ENCODE measurements at places on chromosomes 1 and 21.

DNA sequence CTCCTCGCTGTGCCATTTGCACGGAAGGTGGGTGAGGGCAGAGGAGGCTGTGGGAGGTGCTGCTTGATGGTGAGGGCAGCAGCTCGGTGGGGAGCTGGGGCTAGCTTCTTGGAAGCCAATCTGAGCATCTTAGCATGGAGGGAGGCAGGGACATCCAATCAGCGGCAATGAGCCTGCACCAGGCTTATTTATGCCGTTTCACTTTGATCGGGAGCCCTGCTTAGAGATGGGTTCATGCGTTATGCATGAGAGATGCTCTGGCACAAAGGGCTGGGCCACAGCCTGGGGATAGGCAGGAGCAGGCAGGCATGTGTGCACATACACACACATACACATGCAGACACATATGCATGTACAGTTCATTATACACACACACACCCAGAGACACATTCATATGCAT lies 220.2 kb downstream of the GRIK3 start:
- no peak for DNase-seq

DNA sequence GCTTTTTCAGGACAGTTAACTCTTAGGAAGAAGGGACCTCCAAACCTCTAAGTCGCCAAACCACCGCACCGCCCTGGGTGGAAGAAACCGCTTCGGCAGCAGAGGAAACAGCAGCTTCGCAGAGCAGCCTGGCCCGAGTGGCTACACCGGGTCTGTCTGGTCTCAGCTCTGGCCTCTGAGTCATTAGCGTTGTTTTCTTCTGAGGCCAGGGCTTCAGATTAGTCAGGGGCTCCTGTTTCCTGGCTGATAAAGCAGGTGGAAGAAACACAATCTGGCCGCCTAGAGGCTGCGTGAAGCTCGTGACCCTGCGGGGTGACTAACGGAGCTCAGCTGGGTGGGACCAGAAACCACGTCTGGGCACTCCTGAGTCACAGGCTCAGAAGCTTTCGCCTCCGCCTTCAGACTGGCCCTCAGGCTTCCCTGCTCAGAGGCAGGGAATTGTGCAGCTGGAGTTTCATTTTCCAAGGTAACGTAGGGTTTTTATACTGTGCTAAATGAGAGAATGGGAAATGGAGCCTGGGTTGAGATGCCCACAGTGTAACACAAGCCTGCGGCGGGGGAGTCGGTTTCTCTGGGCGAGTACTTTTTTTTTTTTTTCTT lies 44.9 kb downstream of the CHAF1B start:
- DNase-seq = peak; percentile 84

DNA sequence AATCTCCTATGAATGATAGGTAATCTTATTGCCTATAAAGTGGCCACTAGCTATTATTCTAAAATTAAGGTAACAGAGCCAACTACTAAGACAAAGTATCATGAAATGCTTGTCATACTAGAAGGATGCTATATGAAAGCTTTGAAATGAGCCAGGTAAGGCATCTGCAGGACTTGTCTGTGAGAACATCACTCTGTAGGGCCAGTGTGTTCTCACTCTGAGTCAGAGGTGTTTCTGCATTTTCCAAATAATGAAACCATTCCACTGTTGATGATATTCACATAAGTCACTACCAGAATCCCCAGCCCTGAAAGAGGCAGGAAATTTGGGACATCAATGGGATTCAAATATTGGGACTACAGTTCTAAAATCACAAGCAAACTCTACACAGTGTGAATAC lies 25.8 kb upstream of the GBP5 start:
- peak; percentile 24 for DNase-seq

DNA sequence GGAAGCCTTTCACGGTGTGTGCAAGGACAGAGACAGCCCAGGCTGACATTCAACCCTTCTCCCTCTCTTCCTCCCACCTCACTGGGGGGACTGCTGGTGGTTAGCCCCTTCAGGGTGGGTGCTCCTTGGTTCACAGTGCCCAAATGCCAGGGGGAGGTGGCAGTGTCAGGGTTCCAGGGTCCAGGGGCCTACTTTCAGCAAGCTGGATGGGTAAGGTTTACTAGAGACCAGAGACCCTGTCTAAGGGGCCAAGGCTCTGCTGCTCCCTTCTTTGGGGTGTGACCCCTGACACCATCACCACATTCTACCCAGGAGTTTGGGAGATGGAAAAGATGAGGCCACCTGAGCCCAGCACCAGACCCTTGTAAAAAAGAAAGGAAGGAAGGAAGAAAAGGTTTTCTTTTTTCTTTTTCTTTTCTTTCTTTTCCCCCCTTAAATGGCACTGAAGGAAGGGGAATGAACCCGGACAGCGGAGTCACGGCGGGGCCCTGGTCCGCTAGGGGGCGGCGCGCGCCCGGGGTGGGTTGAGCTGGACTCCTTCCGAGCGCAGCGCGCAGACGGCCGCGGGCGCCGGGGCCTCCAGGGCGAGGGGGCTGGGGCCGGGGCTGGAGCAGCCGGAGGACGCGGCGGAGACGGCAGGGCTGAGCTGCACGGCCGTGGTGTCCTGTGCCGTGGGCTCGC lies 18.8 kb downstream of the KNCN start:
- peak; percentile 76 for DNase-seq

GRCh38 chr1:224333309-224333926 lies 3.4 kb upstream of the NVL start:
- DNase-seq = peak; percentile 50

DNA sequence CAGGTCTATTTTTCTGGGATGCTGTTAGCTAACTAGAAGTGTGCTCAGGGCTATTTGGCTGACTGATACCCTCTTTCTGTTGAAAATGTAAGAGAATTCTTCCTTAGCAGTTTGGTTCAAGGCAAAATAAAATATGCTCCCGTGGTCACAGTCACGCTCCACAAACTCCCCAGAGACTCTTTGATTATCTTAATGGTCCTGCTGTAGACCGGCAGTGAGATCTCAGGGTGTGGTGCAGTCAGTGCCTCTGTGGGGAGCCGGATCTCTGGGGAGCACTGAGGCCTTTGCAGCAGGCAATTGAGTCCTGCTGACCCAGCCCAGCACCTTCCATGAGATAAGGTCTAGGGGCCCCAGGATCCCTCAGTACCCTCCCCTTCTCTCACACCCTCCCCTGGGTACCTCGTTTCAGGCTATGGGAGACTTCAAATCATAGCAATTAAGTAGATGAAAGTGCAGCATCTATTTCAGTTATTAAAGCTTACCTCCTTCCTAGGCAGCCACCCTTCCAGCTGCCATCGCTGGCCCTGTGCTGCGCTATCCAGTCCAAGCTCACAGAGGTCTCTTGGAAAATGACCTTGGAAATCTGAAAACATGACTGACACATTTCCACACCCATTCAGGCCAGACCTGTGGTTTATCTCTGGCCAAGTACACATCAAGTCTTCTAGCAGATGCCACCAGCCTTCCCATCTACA lies 98.1 kb downstream of the SEC16B start:
- DNase-seq = no peak

DNA sequence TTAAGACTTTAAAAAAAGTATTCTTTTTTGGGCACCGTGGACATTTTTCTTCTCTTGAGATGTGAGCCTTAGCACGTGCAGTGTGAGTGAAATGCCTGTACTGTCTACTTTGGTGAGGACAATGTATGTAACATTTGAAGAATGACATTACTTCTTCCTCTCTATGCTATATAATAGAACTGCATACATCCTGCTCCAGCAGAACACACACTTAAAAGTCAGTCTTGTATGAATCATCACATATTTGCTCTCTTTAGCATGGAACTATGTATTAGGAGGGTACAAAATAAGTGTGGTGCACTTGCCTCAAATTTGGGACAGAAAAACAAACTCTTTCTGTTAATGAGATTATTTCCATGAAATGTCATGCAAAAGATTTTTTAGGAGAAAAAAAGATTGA lies 358.4 kb upstream of the SGIP1 start:
- DNase-seq = no peak

GRCh38 chr1:248910761-248911160 lies 4.7 kb downstream of the PGBD2 start:
- DNase-seq = no peak

DNA sequence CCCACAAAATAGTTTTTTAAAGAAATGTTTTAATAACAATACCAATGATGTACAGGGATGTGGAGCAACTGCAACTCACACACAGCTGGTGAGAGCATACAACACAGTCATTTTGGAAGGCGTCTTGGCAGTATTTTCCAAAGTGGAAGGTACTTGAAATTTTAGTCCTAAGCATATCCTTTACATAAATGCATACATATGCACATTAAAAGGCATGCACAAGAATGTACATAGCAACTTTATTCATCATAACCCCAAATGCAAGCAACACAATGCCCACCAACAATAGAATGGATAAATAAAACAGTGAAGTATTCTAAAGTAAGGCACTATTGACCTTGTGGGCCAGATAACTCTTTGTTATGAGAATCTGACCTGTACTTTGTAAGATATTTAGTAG lies 310.1 kb upstream of the ADGRL2 start:
- no peak for DNase-seq

- no peak for DNase-seq
Observed at GRCh38 chr1:56095696-56096665, 483.4 kb downstream of the PLPP3 start.

- DNase-seq = no peak
Observed at GRCh38 chr1:54611621-54612020, 11.7 kb downstream of the FAM151A start.

GRCh38 chr1:54500107-54500431 lies 48.0 kb upstream of the ACOT11 start:
- DNase-seq = no peak

DNA sequence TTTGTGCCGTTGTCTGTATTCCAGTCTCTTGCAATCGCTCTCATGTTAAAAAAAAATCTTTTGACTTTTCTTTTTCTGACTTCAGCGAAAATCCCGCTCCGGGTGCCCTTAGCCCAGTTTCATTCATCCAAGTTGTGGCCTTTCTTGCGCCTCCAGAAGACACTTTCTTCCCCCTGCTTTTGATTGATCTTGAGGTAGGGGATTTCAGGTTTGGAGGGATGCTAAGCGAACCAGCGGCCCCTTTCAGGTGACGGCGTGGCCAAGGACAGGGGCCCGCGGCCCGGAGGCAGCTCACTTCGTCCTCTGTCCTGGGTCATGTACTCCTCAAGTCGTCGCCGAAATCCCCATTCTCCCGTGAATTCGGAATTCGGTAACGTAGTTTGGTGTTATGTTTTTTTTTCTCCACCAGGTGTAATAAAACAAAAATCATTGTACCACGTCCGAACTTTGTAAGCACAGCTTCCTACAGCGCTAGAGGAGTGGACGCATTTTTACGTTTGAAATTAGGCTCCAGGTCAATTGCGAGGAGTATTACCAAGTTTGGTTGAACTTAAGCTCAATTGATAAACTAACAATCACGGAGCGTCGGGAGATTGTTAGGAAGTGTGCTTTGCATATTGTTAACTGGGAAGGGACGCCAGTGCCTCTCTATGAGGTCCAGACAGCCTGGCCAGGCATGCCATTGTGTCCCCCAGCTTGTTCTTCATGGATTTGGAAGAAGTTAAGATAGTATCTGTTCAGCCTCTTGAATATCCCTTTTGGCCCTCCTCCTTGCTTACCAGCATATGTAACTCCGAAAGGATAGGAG lies 1.1 kb downstream of the MRPS6 start:
- no peak for DNase-seq

GRCh38 chr21:38477226-38477625 lies 21.1 kb downstream of the ERG start:
- no peak for DNase-seq

DNA sequence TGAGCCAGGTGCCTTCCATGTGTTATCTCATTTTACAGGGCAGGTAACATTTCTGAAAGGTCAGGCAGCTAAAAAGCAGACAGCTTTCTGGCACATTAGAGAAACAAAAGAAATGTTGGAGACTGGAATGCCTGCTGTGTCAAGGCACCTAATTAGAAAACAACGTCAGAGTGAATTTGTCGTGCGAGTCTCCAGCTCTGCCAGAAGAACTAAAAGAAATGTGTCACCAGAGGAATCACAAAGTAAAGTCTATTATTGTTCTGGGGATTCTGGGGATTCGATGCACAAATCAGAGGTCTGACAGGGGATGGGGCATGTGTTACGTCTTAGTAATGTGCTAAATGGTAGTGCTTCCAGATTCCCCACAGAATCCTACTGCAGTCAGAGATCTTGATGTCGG lies 89.3 kb downstream of the EDEM3 start:
- DNase-seq = no peak

- DNase-seq = peak; percentile 52
Observed at GRCh38 chr1:175599212-175599705, 144.1 kb downstream of the TNR start.

GRCh38 chr1:228345201-228345930 lies 61.3 kb downstream of the TRIM11 start:
- no peak for DNase-seq

DNA sequence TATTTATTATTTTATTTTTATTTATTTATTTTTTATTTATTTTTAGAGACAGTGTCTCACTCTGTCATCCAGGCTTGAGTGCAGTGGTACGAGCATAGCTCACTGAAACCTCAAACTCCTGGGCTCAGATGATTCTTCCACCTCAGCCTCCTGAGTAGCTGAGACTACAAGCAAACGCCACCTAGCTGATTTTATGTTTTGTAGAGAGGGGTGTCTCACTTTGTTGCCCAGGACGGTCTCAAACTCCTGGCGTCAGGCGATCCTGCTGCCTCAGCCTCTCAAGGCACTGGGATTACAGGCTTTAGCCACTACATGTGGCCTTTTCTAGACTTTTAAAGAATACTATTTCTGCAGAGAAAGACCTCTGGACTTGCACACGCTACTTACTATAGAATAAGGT lies 61.3 kb upstream of the C1orf53 start:
- DNase-seq = no peak

Data from GM10248 (cell line).